ENCODE measurements at places on chromosomes 5 and 9.

DNA sequence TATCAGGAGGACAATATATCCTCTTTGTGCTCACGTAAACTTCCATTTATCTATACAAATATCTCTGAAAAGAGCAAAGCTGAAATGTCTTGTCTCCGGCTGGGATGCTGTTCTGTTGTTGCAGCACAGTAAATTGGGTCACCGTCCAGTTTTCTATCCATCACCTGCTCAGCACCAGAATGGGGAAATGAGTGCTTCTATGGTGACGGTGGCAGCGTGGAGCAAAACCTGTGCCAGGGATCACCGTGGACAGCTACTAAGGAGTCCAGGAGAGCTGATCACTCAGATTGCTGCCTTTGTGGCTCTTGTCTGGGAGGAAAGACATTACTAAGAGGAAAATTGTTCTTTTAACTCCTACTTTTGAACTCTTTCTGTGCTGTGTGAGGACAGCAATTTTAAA lies 531.6 kb downstream of the PSAT1 start:
- DNase-seq, result no peak

- DNase-seq, result no peak
Measured at GRCh38 chr9:134459164-134459563, 132.9 kb downstream of the RXRA start.

DNA sequence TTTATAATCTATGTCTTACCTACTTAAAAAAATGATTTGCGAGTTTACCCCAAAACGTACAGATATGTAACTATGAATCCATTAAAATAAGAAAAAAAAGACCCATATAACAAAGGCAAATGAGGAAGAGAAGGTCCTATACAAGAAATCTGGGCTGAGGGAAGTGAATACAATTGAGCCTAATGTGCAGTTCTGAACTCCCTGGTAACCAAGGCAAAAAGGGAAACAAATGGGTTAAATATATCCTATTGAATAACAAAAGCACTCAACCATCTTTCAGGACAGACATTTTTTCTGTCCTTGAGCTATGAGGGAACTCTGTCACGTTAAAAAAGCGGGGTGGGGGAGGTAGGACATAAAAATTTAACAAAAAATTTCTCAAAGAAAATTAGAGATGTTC lies 78.6 kb downstream of the PTPN3 start:
- DNase-seq, result no peak

GRCh38 chr9:128787659-128788058 lies 606 bp downstream of the TBC1D13 start:
- DNase-seq, result no peak

- DNase-seq, result no peak
Measured at GRCh38 chr9:89841456-89841855, 236.6 kb downstream of the GADD45G start.

DNA sequence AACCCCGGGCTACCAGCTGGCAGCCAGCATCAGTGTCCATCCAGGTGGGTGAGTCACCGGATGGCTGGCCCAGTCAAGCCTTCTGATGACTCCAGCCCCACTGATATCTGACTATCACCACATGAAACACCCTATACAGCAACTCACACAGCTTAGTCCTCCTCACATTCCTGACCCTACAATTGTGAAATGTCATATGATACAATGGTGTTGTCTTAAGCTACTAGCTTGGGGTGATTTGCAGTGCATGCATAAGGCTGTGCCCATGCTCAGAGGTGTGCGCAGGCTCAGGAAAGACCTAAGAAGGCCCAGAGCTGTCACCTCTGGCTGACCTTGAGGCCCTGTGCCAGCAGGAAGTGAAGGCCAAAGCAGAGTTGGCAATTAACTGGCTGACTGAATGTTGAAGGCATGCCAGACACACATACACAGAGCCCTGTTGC lies 21.5 kb upstream of the SEMA4D start:
- DNase-seq, result peak; percentile 37

DNA sequence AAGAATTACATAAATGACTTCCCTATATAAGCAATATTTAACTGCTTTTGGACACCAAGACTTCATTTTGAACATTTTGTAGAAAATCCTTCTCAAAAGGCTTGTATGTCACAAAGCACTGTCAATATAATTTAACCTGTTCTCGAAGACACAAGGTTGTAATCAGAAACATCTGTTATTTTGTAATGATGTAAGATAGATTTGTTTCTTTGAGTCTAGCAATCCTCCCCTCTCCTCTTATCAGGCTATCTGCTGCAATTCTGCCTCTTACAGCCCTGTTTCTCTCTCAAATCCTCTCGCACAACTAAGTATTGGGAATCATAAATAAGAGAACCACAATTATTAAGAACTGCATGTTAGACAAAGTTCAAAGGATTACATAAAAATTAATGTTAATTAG lies 18.6 kb upstream of the TARS1 start:
- no peak for DNase-seq

DNA sequence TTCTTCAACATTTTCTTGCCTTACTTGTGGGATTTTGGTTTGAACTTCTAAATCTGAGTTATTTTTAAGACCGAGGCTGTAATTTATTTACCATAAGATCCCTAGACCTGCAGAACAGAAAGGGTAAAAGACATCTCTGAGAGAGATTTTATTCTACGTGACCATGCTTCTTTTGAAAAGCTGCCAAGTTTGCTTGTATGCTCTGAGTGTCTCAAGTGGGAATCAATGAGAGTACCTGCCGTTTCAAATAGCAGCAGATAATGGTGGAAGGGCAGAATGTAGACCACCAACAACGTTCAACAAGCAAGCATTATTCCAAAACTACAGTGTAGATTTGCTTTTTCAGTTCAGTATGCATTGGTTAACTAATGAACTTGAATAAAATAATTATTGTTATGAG lies 108.6 kb upstream of the MINAR2 start:
- no peak for DNase-seq

GRCh38 chr5:32264957-32265572 lies 47.7 kb downstream of the MTMR12 start:
- no peak for DNase-seq

- no peak for DNase-seq
Measured at GRCh38 chr5:168649306-168649705, 70.1 kb upstream of the PANK3 start.

DNA sequence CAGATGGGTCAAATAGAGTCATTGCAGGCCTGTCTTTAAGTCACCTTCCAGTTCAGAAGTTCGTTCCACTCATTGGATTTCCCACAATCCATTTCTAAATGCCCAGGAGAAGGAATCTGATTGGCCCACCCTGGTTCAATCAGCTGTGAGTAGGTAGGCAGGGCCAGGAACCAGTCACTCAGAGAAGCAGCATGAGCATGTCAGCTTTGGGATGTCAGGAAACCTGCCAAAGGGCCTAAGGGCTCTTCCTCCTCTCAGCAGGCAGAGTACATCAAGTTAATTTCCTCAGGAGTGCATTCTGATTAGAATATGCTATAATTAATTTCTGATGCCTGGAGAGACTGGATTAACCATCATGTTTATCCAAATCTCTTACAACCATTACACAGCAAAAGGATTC lies 412.9 kb upstream of the CCNH start:
- DNase-seq, result no peak

DNA sequence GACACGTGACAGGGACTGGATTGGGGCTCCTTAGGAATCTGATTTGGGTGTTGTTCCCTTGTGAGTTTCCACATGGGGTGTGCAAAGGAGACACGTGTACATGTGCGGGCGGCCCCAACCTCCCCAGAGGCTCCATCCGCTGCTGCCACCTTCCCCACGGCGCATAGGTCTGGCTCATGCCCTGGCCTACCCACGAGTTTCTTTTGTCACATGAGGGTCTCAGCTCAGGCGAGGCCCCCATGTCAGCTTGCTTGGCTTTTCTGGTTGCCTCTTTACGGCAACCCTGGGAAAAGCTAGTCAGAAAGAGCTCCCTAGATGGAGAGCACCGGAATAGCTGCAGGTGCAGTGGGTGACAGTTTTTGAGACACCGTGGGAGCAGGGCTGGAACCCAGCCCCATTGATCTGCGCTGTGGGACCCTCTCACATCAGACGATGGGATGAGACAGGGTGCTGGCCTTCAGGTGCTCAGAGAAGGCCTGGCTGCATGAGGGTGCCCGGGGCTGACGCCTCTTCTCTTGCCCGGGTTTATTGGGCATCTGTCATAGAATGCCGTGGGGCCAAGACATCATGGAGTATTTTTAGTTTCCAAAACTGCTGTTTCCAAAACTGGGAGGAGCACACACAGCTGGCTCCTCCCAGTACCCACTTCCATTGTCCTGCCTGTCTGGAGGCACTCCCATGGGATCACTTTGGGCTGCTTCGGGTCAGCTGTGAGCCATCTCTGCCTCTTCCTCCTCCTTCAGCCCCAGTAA lies 107.8 kb downstream of the WNK2 start:
- DNase-seq, result no peak

- DNase-seq, result no peak
Measured at GRCh38 chr5:143124593-143124992, 278.9 kb downstream of the NR3C1 start.

- DNase-seq, result no peak
Measured at GRCh38 chr5:13831351-13831750, 113.1 kb downstream of the DNAH5 start.

GRCh38 chr9:105414947-105415661 lies 32.7 kb upstream of the FSD1L start:
- peak; percentile 41 for DNase-seq

GRCh38 chr9:14670718-14671117 lies 22.5 kb downstream of the ZDHHC21 start:
- DNase-seq, result no peak

DNA sequence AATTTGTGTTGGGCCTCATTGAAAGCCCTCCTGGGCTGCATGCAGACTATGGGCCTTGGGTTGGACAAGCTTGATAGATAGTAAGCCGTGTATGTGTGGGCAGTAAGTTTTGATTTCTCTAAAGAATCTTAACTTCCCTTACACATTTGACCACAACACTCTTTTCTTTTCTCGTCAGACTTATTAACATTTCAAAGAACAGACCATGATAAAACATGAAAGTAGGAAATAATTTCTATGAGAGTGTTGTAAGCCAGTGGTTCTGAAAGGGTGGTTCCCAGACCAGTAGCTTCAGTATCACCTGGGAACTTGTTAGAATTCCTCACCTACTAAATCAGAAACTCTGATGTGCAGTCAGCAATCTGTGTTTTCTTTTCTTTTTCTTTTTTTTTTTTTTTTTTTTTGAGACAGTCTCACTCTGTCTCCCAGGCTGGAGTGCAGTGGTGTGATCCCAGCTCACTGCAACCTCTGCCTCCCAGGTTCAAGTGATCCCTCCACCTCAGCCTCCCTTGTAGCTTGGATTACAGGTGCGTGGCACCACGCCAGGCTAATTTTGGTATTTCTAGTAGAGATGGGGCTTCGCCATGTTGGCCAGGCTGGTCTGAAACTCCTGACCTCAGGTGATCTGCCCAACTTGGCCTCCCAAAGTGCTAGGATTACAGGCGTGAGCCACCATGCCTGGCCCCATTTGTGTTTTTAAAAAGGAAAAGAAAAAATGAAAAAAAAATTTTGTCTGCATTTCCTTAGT lies 20.0 kb upstream of the GCNT1 start:
- DNase-seq, result no peak

DNA sequence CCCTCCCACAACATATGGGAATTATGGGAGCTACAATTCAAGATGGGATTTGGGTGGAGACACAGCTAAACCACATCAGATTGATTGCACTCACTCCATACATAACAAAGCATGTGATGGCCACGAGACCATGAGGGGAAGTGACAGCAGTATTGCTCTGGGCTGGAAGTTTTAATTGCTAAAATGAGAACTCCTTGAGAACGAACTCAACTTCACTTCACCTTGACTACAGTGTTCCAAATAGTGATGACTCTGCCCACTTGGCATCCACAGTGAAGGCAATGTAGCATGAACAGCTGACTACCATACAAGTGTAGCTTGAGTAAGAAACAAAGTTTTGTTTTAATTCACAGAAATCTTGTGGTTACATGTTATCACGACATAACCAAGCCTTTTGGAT lies 739 bp upstream of the SPINK7 start:
- DNase-seq, result no peak

- no peak for DNase-seq
Measured at GRCh38 chr5:113090336-113091106, 113.9 kb downstream of the DCP2 start.

GRCh38 chr9:11417782-11418181 lies 805.0 kb upstream of the PTPRD start:
- no peak for DNase-seq

GRCh38 chr5:7745882-7746610 lies 104.9 kb downstream of the CFAP90 start:
- peak; percentile 51 for DNase-seq

GRCh38 chr5:124981901-124982300 lies 235.5 kb upstream of the ZNF608 start:
- DNase-seq, result no peak

GRCh38 chr9:88628811-88629210 lies 93.8 kb downstream of the NXNL2 start:
- DNase-seq, result no peak

DNA sequence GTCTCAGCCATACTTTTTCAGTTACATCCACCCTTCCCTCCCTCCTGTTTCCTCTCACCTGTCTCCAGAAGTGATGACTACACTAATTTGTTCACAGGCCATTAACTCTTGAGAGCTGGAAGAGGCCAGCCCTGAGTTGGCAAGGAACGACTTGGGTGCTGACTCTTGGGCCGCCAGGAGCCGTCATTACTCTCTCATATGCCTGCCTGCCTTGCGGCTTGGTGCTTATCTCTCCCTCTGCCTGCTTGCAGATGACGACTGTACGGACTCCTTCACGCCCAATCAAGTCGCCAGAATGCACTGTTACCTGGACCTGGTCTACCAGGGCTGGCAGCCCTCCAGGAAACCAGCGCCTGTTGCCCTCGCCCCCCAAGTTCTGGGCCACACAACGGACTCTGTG lies 66.1 kb downstream of the PAPPA start:
- peak; percentile 89 for DNase-seq

- DNase-seq, result no peak
Measured at GRCh38 chr9:137015540-137015930, 12.5 kb downstream of the ABCA2 start.

- DNase-seq, result no peak
Measured at GRCh38 chr5:22596404-22596970, 256.7 kb downstream of the CDH12 start.

DNA sequence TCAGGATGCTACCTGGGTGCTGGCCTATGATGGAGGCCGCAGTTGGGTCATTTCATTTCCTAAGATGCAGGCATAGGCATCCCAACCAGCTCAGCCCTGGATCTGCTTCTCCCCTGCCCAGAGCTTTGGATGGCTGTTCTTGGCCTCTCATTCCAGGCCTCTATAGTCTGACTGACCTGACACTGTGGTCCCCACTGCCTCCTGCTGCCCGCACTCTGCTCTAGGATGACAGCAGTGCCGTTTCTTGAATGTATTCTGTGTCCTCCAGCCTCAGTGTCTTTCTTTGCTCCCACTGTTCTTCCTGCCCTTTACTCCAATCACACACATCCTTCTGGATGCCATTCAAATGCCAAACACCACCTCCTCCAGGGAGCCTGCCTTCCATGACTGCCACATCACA lies 235.7 kb downstream of the HSPA4 start:
- DNase-seq, result no peak

Data from NCI-H2029 treated with DMSO at 0.1 percent for 48 hours (cell line).